HFF-Myc (cell line): ENCODE measurements at places on chromosomes 7 and 10.

DNA sequence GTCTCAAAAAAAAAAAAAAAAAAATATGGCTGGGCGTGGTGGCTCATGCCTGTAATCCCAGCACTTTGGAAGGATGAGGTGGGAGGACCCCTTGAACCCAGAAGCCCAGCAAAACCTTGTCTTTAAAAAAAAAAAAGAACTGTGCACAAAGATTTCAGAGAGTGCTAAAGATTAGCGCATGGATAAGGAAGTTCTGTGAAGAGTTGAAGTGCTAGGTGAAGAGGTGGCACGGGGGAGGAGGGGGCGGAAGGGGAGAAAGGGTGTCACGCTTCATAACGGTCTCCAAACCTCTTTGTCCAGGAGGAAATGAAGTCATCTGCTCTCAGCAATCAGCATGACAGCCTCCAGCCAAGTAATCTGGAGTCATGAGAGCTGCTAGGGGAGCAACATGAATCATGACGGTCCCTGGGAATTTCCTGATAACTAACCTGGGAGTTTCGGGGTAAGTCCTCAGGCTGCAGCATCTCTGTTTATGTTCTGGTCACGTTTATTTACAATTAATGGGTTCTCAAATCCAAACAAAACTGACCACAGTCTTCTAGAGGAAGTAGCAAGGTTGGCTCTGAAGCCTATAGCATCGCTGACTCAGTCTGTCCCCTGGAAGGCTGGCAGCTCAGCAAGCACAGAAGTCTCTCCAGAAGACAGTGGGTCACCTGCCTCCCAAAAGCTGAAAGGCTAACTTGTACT lies 1.9 kb upstream of the PLAU start:
- DNase-seq, result peak; percentile 99

DNA sequence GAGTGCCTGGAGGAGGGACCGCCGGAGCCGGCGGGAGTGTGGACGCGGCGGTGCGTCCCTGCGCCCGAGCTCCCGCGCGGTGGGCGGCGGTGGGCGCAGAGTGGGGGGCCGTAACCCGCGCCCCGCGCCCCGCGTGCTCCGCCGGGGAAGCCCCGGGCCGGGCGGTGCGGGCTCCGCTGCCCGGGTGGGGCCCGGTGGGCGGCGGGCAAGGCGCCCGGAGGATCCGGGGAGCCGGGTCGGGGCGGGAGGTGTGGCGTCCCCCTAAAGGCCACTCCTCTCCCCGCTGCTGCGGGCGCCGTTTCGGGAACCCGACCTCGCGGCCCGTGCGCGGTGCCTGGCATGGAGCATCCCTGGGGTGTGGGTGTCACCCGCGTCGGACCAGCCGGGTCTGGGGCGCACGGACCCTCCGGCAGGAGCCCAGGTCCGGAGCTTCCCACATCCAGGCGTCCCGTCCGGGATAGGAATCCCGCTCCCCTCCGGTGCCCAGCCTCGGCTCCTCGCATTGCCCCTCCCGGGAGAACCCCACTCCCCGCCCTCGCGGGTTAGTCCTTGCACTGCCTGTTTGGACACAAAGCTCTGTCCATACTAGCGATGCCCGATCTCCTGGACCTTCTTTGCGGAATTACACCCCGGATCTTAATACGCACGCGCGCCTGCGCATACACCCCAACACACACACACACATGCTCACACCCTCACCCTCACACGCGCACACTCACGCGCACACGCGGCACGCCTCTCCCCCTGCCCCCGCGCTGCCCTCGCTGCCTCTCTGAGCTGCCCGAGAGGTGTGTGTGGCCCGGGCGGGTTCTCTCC lies 723 bp downstream of the MTURN start:
- no peak for DNase-seq

GRCh38 chr10:132685101-132685891 lies 100.7 kb downstream of the NKX6-2 start:
- no peak for DNase-seq

DNA sequence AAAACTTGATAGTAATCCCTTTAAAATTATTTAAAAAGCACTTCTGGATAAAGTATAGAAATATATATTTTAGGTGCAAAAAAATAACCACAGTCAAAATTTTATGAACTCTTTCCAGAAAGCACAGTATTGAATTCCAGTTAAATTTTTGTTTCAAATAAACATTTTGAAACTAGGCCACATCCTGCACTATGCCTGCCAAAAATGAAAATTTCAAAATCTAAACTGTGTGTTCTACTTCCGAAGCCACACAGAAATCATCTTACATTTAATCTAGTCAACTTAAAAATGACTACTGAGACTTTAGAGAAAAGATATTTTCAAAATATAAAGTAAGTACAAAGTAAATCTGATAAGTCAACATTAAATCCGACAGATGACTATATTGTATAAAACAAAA lies 50.0 kb downstream of the MAGI2 start:
- DNase-seq, result no peak

- no peak for DNase-seq
These were observed 193.4 kb upstream of the ZMIZ1 start for GRCh38 chr10:78875331-78875877.

DNA sequence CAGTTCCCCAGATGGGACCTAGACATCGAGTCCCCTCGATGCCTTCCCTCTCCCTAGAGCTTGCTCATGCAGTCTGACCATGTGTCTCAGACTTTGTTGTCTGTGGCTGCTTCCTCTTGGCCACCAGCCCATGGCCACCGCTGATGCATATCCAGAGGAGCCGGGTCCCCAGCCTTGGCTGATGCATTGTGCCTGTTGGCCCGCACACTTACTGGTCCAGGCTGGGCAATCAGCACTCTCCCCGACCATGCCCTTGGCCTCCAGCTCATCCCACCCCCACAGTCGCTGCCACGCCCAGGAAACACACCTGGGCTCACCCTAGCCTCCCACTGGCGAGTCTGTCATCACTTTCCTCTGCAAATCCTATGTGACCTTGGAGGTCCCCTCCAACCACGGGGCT lies 10.1 kb downstream of the NPC1L1 start:
- DNase-seq, result no peak

- no peak for DNase-seq
These were observed 147.8 kb upstream of the SEMA3E start for GRCh38 chr7:83796760-83797159.

GRCh38 chr7:14691034-14691433 lies 211.5 kb downstream of the DGKB start:
- DNase-seq, result no peak

GRCh38 chr7:28075674-28076358 lies 104.8 kb downstream of the JAZF1 start:
- no peak for DNase-seq

GRCh38 chr7:97346349-97346748 lies 228.9 kb downstream of the SDHAF3 start:
- DNase-seq, result no peak

GRCh38 chr10:124703778-124704427 lies 40.3 kb downstream of the FAM53B start:
- DNase-seq, result no peak

GRCh38 chr10:85786401-85786899 lies 580.1 kb downstream of the GRID1 start:
- DNase-seq, result no peak

- no peak for DNase-seq
These were observed 44.8 kb downstream of the JAZF1 start for GRCh38 chr7:28135760-28136159.

DNA sequence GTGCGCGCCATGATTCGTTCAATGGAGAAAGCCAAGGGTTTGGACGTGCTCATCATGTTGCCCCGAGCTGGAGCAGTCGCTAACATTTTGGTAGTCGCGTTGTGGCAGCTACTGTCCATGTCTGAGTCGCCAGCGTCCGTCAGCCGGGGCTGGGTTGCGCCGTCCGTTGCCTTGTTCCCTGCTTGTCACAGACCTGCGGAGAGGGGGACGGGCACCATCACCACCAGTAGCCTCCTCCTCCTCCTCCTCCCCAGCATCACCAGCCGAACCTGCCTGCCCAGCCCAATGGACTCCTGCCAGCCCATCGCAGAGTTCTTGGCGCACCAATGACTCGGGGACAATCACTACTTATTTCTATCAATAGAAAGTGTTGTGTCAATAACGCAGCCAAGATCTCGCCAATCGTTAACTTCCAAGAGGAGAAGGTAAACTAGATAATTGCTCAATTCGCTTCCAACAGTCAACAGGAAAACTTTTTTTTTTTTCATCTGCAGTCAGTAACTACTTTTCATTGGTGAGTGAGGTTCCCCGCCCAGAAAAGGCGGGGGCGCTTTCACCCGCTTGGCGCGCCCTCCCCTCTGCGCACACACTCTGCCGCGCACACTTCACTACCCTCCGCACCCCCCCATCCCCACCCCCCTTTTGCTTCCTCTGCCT lies at the start of gene FEZF1:
Gene FEZF1, minus strand, starts transcription at position 432 of the 657 bp plus-strand sequence. Its CDS starts 313 bp downstream, at position 119.
- DNase-seq, result no peak

- DNase-seq, result no peak
These were observed 26.0 kb upstream of the ARHGAP12 start for GRCh38 chr10:31954410-31955191.

DNA sequence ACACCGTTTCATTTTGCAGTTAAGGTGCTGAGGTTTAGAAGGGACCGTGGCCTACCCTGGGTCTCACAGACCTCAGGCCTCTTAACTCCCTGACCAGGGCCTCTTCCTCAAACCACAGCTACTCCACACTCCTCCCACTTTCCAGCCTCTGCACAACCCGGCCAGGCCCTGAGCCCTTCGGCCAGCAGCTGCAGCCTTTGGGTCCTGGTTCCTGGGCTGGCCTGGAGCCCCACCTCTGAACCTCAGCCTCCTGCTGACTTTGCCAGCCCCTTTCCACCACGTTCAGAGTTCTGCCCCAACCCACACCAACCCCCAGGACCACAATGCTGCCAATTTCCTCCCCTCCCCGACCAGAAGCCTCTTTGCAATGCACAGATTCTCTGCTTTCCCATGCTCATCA lies 84.1 kb downstream of the VOPP1 start:
- no peak for DNase-seq

GRCh38 chr7:15407910-15408309 lies 153.9 kb downstream of the AGMO start:
- DNase-seq, result no peak

- DNase-seq, result no peak
These were observed 62.8 kb downstream of the PPP1R3A start for GRCh38 chr7:113856010-113856409.

GRCh38 chr7:24730018-24730369 lies 27.3 kb downstream of the GSDME start:
- DNase-seq, result no peak

GRCh38 chr10:14371581-14371980 lies 40.9 kb upstream of the FRMD4A start:
- no peak for DNase-seq

GRCh38 chr7:21782996-21783395 lies 162.7 kb downstream of the CDCA7L start:
- DNase-seq, result no peak

DNA sequence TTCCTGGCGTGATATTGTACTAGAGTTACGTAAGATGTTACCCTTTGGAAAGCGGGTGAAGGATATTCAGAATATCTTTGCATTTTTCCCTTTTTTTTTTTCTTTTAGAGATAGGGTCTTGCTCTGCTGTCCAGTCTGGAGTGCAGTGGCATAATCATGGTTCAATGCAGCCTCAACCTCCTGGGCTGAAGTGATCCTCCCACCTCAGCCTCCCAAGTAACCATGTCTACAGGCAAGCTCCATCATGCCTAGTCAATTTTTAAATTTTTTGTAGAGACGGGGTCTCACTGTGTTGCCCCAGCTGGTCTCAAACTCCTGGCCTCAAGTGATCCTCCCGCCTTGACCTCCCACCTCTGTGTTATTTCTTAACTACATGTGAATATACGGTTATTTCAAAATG lies 18.4 kb downstream of the VPS41 start:
- no peak for DNase-seq

- no peak for DNase-seq
These were observed 92.8 kb upstream of the CAPZA2 start for GRCh38 chr7:116769546-116769945.

DNA sequence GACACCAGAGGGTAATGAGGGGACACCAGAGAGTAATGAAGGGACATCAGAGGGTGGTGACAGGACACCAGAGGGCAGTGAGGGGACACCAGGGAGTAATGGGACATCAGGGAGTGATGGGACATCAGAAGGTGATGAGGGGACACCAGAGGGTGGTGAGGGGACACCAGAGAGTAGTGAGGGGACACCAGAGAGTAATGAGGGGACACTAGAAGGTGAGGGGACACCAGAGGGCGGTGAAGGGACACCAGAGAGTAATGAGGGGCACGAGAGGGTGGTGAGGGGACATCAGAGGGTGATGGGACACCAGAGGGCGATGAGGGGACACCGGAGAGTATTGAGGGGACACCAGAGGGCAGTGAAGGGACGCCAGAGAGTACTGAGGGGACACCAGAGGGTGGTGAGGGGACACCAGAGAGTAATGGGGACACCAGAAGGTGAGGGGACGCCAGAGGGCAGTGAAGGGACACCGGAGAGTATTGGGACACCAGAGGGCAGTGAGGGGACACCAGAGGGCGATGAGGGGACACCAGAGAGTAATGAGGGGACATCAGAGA lies 10.6 kb downstream of the NACAD start:
- DNase-seq, result no peak

- DNase-seq, result no peak
These were observed 26.2 kb upstream of the BMPR1A start for GRCh38 chr10:86730227-86730626.

DNA sequence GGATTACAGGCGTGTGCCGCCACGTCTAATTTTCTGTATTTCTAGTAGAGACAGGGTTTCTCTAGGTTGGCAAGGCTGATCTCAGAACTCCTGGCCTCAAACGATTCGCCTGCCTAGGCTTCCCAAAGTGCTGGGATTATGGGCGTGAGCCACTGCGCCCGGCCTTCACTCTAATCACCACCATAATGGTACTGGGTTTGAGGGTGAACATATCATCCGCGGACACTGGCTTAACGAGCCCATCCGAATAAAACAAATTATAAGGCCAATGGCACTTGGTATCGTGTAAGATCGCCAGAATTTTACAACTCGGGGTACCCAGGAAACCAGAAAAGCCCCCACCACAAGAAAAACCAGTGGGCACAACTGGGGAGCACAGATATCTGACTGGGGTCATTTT lies 580 bp downstream of the FAM200A start:
- no peak for DNase-seq

DNA sequence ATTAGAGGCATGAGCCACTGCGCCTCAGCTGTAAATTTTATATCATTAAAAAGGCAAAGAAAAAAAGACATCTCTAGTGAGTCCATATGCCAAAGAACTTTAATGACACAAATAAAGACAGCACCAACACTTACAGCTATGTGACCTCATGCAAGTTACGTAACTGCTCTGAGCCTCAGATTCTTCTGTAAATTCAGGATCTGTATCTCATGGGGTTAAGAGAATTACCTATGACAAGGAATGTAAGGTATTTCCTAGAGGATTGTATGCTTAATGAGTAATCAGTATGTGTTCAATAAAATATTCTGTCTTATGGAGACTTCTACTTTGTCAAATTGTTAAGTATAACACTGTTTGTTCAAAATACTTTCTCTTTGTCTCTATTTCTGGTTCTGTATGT lies 274.0 kb upstream of the GLI3 start:
- DNase-seq, result no peak

DNA sequence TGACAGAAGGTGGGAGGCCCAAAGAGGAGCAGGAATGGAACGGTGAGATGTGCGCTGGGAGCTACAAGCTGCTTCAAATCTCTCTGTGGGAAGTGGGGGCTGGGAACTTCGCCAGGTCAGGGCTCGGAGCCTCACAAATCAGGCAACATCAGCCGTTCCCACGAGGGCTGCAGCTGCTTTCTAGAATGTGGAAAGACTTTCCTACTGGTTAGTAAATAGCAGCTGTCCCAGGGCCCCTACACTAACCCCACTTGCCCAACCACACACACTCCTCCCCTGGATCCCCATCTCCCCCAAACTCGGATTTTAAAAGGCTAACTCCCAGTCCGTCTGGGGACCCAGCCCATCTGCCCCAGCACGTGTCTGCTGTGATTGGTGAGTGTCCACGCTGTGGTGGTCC lies 40.6 kb upstream of the PITRM1 start:
- DNase-seq, result no peak
